ENCODE measurements at places on chromosomes 3 and 15. TPM values are rescaled to one million over a fixed set of nuclear protein-coding genes. Genes with fewer than 3 reads are reported as not detected.

Gene AMIGO3
- 1.3 TPM for total RNA-seq

Gene ARID3B
- total RNA-seq = 5.2 TPM

Gene LDHAL6B
- not detected for total RNA-seq

DNA sequence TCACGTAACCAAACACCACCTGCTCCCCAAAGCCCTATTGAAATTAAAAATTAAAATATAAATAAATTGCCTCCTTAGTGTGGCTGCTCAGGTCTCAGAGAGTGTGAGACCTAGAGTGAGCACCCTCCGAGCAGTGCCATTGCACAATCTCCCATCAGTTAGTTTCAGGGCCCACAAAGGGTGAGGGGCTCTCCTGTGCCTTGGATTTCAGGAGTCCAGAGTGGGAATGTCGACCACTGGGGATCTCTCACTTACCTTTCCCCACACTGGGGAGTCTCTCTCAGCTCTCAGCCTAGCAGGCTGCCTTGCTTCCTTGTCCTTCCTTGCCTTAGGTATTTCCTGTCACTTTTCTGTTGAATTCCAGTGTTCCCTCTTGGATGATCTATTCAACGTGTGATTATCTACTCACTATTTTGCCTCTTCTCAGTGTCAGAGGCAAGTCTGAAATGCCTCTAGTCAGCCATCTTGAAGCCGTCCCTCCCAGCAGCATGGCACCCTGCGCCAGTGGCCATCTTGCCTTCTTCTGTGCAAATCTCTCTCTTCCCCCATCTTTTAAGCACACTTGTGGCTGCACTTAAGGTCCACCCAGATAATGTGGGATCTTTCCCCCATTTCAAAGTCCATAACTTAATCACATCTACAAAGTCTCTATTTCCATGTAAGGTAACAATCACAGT lies 119.3 kb downstream of the LRRK1 start:
- no peak for DNase-seq

DNA sequence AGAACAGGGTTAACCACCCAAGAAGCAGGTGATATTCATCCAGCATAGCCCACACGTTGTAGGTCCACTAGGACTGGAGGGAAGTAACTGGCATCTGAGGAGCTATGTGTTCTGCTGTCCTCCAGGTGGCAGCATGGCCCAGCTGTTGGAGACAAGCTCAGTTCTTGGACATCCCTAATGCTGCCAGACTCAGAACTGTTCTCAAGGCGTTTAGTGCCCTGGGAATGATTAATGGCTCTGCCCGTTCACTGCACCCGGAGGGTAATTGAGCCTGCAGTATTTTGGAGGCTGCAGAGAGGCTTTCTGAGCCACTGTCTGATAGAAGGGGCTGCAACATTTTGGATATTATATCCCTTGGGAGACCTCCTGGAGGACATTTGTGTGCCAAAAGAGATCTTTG lies 521.3 kb upstream of the SEMA6D start:
- peak; percentile 72 for DNase-seq

DNA sequence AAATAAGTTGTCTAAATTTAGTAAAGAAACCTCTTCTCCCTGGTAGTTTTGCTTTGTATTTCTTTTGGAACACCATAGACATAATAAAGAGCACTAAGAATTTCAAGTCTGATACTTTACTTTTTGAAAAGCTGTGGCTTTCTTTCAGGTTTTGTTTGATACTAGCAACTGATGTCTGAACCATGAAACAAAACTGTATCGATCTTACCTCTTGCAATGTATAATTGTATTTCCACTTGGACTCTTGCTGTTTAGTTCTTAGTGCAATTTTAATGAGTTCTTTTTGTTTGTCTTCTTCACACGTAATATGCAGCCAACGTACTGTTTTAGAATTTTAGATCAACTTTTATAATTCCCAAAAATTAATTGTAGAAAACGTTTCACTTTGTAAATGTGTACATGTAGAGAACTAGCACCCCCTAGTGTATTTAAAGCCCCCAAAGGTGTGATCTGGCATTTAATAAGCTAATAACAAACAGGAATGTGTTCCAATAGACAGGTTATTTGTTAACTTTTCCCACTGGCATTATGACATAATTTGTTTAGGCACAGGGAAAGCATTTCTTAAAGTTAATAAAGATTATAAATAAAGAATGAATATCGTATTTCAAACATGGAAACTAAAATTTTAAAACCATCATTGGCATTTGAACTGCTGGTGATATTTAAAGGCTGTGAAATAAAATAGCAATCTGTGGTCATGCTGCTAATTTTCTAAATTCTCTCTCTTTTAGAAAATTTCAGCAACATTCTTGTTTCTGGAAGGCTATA lies 289.1 kb upstream of the DNAJC19 start:
- DNase-seq = no peak

DNA sequence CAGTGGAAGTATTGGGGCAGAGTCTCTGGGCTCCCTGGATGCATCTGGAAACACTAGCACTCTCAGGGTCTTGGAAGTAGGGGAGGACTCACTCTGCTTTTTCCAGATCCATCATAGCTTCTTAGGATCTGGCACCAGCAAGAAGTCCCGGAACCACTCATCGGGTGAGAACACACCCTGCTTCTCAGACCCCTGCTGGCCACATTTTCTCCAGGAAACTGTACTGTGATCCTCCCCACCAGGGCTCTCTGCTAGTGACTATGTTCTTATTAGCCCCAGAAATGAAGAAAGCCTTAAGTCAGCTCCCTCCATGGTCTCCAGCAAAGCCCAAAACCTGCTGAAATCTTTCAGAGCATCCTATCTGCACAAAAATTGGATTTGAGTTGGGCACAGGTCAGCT lies 197.3 kb upstream of the GADL1 start:
- no peak for DNase-seq
